Fibroblast of villous mesenchyme (primary cell): ENCODE measurements at places on chromosomes 13 and 19. TPM values are rescaled to one million over a fixed set of nuclear protein-coding genes. Genes with fewer than 3 reads are reported as not detected.
A peak's percentile ranks its signal among the peaks of the same experiment; 100 is the strongest.

GRCh38 chr13:99386911-99387788 is 80.0 kb upstream of the GPR183 start:
- peak; percentile 24 for DNase-seq

DNA sequence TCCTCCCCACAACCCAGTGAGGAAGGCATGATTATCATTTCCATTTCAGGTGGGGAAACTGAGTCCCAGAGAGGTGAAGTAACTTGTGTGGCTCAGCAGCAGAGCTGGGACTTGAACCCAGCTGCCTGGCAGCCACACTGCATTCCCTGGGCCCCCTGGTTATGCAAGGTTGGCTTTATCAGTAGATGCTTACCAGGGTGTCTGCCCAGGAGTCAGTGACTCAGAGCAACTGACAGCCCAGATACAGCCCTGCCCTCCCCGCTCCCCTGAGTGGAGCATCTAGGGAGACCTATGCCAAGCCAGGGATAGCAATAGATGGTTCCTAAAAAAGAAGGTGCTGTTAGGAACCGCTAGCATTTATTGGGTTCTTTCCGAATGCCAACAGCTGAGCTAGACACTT is 5.9 kb downstream of the IGLON5 start:
- no peak for DNase-seq

- DNase-seq, result peak; percentile 18
These were observed 11.8 kb upstream of the ERFL start for GRCh38 chr19:41939861-41940730.

The ZNF628 gene
- 0.86 and 2.6 TPM in 2 replicates for total RNA-seq

The SIAH3 gene
- total RNA-seq, result under 0.01 TPM in 1 of 2 replicates, not detected in the other

DNA sequence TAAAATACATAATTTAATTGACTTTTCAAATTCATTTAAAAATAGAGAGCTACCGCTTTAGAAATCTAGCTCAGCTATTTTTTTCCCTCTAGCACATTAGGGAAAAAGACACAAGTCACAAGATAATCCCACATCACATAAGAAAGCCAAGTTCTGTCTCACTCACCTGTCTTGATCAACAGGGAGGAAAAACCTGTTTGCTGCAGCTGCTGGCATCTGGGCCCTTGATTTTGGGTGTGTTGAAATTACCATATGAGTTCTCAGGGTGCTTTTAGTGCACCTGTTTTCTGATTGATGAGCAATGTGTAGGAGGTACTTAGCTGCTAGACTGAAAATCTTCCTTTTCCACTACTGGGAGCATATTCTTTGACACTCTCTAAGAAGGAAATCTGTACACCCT is 53.8 kb downstream of the ZDHHC20 start:
- DNase-seq, result no peak

GRCh38 chr19:575527-576506 is 3.4 kb downstream of the BSG start:
- DNase-seq, result peak; percentile 58

The TEX29 gene
- 0.64 TPM in 1 of 2 replicates, not detected in the other for total RNA-seq

The KLK1 gene
- total RNA-seq, result not detected in 2 replicates

GRCh38 chr13:101977475-101977874 is 424.4 kb downstream of the FGF14 start:
- DNase-seq, result no peak

The C1QTNF9B gene
- total RNA-seq, result 0.64 and 0.86 TPM in 2 replicates

- DNase-seq, result peak; percentile 28
These were observed 1192.2 kb downstream of the EFNB2 start for GRCh38 chr13:105343134-105343806.

GRCh38 chr13:80975903-80976302 is 635.0 kb upstream of the SPRY2 start:
- no peak for DNase-seq

The ZNF878 gene
- under 0.01 TPM in 2 replicates for total RNA-seq

The PRKCG gene
- total RNA-seq, result under 0.01 and 0.43 TPM in 2 replicates

The CGB1 gene
- total RNA-seq, result not detected in 2 replicates

DNA sequence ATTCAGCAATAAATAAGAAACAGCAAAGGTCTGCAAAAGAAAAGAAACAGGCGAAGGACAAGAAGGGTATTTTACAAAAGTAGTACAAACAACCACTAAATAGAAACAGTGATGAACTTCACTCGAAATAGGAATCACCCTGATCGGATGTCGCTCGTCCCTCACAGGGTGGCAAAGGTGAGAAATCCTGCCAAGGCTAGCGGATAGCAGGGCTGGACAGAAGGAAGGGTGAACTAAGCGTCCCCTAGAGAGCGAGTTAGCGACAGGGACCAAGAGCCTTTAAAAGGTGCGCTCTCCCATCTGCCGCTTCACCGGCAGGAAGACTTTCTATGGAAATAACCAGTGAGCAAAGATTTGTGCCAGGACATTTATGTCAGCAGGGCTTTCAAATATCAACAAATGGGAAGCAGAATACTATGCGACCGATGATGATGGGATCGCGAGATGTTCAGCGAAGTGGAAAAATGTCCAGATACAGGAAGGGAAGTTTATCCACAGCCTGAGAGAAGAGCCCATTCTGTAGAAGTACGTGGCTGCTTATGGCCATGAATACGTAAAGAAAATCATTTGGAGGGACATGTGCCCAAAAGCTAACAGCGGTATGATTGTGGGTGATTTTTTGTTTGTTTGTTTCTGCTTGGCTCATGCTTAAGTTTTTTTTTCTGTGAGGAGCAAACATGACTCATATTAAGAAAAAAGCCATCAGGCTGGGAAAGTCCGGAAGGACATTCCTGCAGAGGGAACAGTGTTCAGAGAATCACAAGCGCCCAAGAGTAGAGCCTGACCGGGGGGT is 18.9 kb downstream of the ELAVL1 start:
- DNase-seq, result peak; percentile 72

- DNase-seq, result no peak
These were observed 52.5 kb downstream of the PDS5B start for GRCh38 chr13:32638739-32639138.

DNA sequence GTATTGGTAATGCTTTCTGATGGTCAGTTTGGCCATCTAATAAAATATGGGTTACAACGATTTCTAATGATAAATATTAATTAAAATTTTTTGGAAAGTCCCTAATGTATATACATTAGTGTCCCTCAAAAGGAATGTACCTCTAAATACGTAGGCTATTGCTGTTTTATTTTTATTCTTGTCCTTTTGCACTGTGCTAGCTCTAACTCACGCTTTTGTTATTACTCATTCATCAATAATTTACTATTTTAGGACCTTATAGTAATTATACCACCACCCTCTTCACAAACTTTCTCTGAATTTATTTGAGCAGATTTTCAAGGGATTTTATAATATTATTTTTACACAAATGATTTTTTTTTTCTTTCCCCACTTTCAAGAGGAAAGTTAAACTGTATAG is 795.9 kb upstream of the PCDH9 start:
- DNase-seq, result no peak
